ENCODE measurements at places on chromosomes 16 and 17.
A peak's percentile ranks its signal among the peaks of the same experiment; 100 is the strongest.

- no peak for DNase-seq
Observed at GRCh38 chr16:26118575-26118974, 426.8 kb downstream of the HS3ST4 start.

- DNase-seq: no peak
Observed at GRCh38 chr17:68732301-68732749, 131.2 kb upstream of the FAM20A start.

DNA sequence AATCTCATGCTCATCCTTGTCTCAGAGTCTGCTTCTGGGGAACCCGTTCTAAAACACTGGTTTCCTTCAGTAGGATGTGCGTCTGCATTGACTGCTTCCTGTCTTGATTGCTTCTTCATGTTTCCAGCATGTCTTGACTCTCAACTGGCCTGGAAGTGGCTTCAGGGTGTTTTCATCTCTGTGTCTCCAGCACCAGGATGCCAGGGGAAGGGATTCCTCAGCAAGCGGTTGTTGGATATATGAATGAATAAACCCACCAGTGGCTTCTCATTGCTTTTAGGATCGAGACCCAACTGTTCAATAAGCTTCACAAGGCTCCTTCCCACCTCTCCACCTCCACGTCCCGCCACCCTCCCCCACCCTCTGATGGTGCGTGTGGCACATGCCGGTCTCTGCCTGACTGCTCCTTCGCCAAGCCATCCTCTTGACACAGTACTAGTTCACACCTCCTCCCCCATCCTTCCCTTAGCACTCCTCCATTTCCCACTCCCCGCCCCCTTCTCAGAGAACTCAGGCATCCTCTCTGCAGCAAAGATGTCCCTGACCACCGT is 14.1 kb upstream of the TNS4 start:
- DNase-seq: peak; percentile 40

GRCh38 chr16:78199325-78200022 is 100.0 kb downstream of the WWOX start:
- DNase-seq: no peak

- DNase-seq: no peak
Observed at GRCh38 chr16:2879854-2880508, 3.0 kb upstream of the FLYWCH2 start.

- DNase-seq: peak; percentile 98
Observed at GRCh38 chr16:87017371-87018012, 299.7 kb downstream of the C16orf95 start.

DNA sequence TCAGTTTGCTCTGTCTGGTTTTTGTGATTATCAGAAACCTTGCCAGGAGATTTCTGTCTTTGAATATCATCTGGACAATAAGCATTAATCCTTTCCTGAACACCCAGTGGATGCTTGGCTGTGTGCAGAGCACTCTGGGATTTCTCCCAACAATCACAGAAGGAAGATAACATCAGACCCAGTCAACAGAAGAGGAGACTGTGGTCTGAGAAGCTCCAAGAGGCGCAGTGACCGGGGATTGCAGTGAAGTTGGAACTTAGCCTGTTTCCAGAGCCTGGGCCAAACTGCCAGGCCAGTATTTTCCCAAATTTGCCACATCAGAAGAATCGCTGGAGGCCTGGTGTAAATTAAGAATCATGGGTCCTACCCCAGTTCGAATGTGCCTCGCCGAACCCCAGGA is 264.7 kb downstream of the C16orf95 start:
- DNase-seq: no peak

- no peak for DNase-seq
Observed at GRCh38 chr17:80829166-80829813, 162.4 kb upstream of the CHMP6 start.

DNA sequence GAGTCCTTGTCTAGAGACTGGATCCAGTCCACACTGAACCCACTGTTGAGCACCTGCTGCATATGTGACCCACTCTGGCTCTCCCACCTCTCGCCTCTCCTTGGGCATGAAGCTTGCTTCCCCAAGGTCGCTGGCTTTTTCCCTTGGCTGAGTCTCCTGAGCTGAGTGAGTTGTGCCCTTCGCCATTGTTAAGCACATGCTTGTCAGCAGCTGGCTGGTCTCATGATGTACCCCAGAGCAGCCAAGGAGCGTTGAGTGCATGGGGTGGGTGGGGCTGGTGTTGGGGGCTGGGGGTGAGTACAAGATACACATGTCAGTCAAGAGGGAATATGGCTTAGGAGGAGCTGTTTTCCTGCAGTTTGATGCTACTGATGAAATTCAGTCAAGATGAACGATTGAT is 165.6 kb downstream of the SNX29 start:
- DNase-seq: no peak
